Activated CD4-positive, CD25-positive, alpha-beta regulatory T cell treated with anti-CD3 and anti-CD28 coated beads, Interleukin-2, amount 50 U/mL, for 72 hours (primary cell): ENCODE measurements at places on chromosomes 16 and 17.

- no peak for DNase-seq
These were observed 154.4 kb downstream of the ABCC12 start for GRCh38 chr16:48001324-48001895.

DNA sequence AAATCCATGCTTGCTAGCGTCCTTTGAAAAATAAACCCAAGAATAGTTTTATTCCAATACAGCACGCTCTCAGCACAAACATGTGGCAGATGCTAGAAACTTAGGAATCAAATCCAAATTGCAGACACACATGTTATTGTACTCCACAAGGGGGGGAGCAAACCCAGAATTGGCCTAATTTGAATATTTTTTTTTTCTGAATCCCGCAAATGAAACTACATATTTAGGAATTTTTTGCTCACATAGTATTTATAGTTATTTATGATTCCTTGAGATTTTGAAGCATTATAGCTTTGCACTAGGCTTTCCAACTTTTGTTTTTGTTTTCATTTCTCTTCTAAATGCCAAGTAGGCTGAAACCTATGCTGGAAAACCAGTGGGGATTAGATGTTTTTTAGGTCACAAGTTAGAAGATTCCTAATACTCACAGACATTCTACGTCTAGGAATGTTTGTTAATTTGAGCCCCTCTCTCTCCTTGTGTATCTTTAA, 59.3 kb upstream of the CDH11 start:
- no peak for DNase-seq

GRCh38 chr16:87854053-87854906, 15.0 kb downstream of the SLC7A5 start:
- DNase-seq: no peak

DNA sequence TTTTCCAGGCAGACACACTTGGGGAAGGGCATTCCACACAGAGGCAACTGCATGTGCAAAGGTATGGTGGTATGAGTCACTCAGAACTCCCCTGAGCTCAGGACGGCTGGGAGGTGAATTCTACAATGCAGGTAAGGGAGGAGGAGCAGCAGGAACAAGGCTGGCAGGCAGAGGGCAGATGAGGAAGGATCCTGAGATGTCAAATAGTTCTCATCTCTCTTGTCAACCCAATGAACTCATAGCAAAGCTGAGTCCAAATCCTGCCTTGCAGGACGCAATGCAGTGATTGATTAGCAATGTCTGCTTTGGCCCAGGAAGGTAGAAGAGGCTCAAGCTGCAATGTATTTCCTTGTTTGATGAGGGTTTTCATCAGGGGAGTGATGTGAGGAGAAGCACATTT, 243.5 kb downstream of the XYLT1 start:
- DNase-seq: no peak

DNA sequence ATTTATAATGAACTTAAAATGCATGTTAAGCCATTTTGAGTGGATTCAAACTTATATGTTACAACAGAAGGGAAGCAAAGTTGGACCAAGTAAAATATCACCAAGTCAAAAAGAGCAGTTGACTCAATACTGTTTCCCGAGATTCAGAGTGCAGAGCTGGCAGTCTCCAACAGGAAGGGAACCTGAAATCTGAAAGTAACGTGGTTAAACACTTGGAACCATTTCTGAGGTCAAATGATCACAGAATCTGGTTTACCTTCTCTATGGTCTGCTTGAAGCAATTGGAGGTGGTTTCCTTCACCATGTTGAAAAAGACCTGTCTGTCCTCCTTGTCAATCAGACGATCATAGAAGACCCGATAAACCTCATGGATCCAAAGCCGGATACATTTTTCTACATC, 86.5 kb downstream of the LYRM1 start:
- no peak for DNase-seq

DNA sequence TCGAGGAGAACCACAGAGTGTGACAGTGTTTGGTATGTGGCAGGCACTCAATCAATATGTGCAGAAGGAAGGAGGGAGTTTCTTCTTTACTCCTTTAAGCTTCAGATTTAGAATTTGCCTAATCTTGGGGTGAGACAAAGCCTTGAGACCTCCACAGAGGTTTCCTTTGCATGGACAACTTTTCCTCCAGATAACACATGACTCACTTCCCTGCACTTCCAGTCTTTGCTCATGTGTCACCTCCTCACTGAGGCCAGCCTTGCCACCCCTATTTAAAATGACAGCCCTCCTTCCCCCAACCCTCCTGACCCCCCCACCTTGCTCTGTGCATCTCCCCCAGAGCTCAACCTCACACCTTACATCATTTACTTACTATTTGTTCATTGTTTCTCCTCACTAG, 17.4 kb upstream of the NOS2 start:
- DNase-seq: no peak

DNA sequence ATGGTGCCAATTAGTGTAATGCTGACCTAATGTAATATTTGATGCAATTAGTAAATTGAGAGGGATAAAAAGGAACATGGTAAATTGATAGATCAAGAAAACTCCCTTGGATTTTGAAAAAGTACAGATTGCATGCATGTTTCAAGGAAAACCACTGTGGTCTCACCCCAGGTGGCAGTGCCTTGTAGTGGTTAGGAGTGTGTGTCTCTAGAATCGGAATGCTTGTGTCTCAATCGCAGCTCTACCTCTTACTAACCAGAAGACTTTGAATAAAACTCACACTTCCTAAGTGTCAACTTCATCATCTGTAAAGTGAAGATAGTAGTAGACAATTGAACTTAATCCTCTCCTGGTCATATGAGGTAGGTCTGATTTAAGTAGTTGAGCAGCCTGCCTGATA, 128.9 kb upstream of the GOT2 start:
- no peak for DNase-seq

- DNase-seq: no peak
These were observed 13.2 kb upstream of the SLFN5 start for GRCh38 chr17:35229638-35230037.

- DNase-seq: no peak
These were observed 22.1 kb downstream of the PMFBP1 start for GRCh38 chr16:72149676-72150464.

- no peak for DNase-seq
These were observed 66.4 kb downstream of the NXN start for GRCh38 chr17:913207-913606.

DNA sequence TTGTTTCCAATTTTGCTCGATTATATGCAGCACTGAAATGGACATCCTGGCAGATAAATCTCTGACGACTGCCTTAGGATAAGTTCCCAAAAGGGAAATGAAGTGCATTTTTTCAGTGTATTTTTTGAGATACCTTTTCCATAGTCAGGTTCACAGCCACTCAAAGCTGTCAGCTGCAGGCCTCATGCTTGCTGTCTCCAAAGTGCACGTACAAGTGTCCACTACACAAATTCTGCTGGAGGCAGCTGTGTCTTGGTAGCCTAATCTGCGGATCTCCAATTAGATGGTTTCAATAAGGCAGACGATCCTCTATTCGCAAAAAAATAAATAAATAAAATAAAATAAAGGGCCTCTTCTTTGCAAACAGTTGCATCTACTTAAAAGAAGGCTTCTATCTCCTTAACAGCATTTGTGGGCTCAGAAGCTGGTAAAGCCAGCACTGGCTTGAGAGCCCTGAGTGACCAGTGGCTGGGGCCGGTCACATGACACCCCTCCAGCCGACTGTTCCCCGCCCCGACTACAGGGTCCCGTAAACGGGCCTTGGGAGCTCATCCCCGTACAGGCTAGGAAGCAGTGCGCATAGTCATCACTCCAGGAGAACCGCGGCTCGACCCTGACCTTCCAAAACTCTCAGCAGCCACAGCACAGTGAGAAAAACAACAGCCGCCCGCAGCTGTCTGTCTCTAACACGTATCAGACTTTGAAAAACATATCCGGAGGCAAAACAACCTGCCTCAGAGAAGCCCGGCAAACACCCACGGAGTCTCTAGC, 18.8 kb downstream of the RPH3AL start:
- no peak for DNase-seq

DNA sequence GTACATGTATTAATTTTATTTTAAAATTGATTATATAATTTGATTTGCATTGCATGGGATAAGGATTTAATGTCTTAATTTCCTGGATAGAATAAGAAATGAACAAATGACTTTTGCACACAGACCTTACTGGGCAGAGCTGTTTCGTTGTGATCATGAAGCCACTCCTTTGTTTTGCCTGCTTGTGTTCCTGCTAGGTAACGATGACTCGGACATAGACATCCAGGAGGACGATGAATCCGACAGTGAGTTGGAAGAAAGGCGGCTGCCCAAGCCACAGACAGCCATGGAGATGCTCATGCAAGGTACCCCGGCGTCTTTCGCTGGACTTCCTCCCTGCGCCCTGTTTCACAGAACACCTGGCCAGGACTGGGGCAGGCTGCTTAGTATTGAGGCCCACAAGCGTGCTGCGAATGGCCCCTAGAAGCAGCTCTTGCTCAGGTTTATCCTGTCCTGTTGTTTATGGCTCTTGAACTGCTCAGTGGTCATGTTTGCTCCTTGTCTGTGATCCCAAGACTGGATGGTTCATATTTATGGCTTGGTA, 29.6 kb downstream of the CLUAP1 start:
- no peak for DNase-seq
